NCI-H460 (cell line): ENCODE measurements at places on chromosomes 4 and X.

DNA sequence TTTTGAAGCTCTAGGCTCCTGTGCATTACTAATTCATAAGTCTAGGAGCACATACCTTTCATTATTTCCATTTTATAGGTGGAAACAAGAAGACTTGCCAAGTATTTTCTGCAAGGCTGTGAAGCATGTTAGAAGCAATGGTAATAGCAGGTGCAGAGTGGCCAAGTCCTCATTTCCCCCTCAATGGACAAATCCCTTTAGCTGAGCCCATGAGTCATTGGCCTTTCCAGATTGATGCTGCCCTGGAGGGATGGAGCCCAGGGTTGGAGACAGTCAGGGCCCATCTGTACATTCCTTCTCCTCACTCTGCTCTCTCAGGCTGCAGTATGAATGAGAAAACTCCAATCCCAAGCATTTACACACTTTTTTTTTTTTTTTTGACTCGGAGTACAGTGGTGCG is 6.6 kb downstream of the MGST2 start:
- DNase-seq, result no peak

DNA sequence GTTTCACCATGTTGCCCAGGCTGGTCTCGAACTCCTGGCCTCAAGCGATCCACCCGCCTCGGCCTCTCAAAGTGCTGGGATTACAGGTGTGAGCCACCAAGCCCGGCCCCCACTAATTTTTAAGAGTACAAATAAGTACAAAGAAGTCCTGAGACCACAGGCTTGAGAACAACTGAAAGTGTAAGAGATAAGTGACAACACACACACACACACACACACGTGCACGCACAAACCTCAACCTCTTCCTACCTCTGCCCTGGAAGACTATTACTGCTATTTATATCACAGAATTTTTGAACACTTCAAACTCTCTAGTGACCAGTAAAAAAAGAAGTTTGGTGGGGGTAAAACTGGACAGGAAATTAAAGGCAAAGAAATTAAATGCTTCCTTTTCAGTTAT is 7.5 kb downstream of the KLHL15 start:
- DNase-seq, result no peak

DNA sequence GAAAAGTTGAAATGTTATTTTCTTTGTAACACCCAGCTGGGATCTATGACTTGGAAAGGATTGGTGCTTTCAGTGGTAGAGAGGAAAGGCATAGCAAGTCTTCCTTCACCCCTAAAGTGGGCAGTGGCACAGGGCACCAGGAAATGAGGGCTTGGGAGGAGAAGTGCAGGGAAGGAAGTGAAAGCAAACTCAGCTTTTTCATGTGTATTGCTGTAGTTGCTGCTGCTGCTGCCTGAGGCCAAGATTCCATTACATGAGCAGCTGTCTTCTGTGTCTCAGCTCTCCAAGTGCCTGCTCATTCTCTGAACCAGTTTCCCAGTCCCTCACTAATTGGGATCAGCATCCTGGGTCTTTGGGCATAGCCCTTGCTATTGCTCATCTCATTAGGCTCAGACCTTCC is 2.6 kb downstream of the HCCS start:
- DNase-seq, result no peak

DNA sequence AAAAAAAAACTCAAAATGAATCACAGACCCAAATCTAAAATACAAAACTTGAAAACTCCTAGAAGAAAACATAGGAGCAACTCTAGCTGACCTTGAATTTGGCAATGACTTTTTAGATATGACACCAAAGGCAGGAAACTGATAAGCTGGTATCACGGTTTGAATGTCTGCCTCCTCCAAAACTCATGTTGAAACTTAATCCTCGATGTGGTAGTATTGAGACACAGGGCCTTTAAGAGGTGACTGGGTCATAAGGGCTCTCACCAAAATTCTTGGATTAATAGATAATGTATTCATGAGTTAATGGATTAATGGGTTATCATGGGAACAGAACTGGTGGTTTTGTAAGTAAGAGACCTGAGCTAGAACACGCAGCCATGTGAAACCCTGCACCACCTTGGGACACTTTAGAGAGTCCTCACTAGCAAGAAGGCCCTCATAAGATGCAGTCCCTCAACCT is 40.5 kb downstream of the FRYL start:
- no peak for DNase-seq

GRCh38 chr4:185398618-185399017 is 2.0 kb downstream of the ANKRD37 start:
- no peak for DNase-seq

- no peak for DNase-seq
Measured at GRCh38 chr4:3740256-3740655, 25.9 kb upstream of the ADRA2C start.

GRCh38 chrX:154717824-154718223 is 33.1 kb downstream of the GAB3 start:
- DNase-seq, result no peak

DNA sequence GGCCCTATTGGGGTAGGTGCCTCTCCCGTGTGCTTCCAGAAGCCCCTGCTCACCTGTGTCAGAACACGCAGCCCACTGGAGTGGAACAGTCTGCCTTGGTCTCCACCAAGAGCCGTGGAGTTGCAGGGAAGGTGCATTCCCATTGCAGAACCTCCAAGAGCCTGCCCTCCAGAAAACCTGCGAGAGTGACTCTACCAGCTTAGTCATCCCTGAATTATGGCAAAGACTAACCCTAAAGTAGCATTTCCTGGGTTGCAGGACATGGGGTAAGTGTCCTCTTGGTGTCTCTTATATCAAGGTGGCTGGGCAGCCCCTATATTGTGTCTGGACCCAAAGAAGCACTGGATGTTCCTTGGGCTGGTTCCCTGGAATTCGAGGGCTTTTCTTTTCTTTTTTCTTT is 224.6 kb downstream of the BCOR start:
- no peak for DNase-seq

DNA sequence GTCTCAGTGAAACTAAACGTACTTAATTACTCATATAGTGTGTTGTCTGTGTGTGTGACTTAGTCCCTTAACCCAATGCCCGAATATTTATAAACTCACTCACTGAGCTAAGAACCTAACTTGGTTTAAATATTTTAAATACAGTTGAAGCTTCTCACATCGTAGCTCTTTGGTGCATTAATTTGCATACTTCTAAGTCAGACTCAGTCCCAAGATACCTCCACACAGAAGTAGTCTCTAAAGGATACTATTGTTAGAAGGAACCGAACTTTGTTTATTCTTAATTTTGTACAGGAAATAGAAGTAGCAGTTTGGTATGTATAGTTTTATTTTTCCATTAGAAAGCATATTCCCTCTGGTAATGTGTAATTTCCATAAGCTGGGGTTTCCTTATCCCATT is 54.0 kb upstream of the NKAP start:
- no peak for DNase-seq

GRCh38 chr4:96356591-96357370 is 516.9 kb downstream of the PDHA2 start:
- no peak for DNase-seq
